Stimulated activated CD4-positive, alpha-beta T cell treated with anti-CD3 and anti-CD28 coated beads, Interleukin-15, amount 100 ng/mL, for 1 hour (primary cell): ENCODE measurements at places on chromosomes 2 and 18.
A peak's percentile ranks its signal among the peaks of the same experiment; 100 is the strongest.

DNA sequence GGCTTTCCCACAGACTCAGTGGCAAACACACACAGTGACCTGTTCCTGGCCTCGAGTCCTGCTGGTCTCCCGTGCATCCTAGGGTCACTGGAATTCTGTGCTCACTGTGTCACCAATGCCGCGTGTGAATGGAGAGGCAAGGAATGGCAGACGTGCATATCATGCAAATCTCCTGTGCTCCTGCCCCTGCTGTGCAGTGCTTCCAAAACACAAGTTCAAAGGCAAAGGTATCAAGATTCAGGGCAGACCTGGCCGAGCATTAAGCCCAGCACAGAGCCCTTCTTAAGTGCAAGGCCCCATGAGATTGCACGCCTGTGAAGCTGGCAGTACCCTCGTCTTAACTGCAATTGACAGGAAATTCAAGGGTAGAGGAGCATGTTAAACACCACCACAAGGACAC lies 129.1 kb downstream of the NDUFA10 start:
- DNase-seq, result no peak

GRCh38 chr2:159265171-159265576 lies 21.3 kb downstream of the WDSUB1 start:
- no peak for DNase-seq

DNA sequence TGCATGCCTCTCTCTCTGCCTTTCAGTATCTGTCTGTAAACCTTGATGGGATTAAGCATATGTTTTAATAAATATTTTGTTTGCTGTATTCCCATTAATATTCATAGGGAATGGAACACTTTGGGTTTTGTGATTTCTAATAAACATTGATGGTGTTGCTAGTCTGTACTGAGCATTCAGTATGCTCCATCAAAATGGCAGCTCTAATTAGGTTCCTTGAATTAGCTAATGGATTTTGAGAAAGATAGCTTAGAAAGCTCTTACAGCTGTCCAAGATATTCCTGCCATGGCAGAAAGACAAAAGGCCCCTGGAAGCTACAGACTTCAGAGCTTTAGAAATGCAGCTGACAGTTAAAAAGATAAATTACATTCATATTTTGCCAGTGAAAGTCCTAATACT lies 199.2 kb upstream of the NRP2 start:
- DNase-seq, result no peak

- DNase-seq, result no peak
These were observed 254.3 kb downstream of the SOX11 start for GRCh38 chr2:5946225-5947115.

DNA sequence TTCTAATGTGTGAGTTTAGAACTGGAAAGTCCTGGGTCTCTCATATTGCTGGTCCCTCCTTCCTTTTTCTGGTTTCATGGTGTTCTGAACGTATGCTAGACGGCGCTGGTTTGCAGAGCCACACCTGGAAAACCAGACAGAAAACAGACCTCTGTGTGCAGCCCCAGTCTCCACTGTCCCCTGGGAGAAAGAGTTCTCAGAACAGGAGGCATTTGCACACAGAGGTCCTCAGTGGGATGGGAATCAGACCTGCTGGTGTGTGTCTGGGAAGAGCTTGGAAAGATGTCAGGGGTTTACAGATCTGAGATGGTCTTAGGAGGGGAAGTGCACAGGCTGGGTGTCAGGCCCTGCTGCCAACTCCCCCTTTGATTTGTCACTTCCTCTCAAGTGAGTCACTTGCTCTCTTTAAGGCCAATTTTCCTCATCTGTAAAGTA lies 14.9 kb upstream of the MBP start:
- DNase-seq, result no peak

- DNase-seq, result no peak
These were observed 409.0 kb downstream of the LPIN1 start for GRCh38 chr2:12155303-12156051.

GRCh38 chr18:58579561-58580047 lies 49.3 kb downstream of the ALPK2 start:
- no peak for DNase-seq

DNA sequence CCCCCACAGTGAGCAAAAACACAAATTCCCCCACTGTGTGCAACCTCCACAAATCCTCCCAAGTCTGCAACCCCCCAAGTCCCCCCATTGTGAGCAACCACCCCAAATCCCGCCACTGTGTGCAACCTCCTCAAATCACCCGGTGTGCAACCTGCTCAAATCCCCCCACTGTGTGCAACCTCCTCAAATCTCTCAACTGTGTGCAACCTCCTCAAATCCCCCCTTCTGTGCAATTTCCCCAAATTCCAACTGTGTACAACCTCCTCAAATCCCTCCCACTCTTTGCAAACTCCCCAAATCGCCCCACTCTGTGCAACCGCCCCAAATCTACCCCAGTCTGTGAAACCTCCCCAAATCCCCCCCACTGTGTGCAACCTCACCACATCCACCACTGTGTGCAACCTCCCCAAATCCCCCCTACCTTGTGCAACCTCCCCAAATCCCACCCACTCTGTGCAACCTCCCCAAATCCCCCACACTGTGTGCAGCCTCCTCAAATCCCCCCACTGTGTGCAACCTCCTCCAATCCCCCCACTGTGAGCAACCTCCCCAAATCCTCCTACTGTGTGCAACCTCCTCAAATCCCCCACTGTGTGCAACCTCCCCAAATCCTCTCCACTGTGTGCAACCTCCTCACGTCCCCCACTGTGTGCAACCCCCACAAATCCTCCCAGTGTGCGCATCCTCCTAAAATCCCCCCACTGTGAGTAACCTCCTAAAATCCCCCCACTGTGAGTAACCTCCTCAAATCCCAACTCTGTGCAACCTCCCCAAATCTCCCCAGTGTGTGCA lies 115.2 kb downstream of the TPO start:
- DNase-seq, result no peak

- DNase-seq, result no peak
These were observed 570.7 kb downstream of the PLCL1 start for GRCh38 chr2:198375083-198375410.

DNA sequence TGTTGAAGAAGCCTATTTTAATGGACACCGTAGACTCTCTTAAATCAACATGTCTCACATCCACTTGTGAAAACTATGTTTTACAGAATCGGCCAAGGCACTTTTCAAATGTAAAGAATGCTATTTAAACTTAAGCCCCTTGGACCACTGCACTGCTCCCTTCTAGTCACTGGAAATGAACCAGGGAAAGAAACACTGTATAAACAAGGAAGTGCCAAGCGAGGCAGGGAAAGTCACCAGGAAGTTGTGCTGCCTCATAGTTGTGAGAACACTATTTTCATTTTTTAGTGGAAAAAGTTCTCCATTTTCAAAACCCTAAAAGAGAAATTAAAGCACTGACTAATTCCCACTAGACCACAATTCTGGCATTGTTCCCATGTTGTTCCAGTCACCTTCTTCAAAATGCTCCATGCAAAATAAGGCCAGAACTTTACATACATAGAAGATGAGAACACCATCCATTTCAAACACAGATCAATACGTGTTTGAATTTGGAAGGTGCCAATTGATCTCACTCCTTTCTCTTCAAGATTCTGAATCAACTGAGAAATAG lies 13.5 kb downstream of the CCDC141 start:
- no peak for DNase-seq

DNA sequence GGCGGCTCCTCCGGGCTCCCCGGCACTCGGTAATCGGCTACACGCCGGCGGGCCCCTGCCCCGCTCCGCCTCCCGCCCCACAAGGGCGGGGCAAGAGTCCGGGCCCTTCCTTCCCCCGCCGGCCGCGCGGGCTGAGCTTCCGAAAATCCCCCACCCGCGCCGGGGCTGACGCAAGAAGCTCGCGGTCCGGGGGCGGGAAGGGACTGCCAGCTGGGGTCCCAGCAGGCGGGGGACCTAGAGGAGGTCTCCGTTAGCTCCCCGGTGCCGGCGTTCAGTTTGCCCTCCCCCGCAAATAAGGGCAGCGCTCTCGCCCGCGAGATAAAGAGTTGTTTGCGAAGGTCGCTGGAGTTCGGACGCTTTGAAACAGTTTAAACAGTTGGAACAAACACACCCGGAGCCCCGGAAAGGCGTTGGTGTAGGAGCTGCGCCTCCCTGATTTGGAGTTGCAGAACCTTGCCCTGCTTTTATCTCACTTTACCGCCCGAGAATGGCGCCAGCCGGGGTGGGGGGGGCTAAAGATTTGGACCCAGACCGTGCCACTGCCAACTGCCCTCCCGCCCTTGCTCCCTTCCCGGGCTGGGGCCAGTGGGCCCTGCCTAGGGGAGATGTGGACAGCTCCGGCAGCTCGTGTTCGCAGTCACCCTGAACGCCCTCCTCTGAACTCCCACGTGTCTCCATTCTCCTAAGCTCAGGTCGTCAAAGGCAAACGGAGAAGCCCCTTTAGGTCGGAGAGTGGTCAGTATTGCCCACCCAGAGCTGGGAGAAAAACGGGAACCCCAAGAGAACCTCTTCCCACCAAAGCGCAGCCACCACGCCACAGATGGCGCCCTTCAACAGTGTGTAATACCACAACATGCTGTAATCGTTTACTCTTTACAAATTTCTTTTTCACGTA lies at the start of gene NFE2L2:
NFE2L2 (minus strand) TSS at position 35 of the 895 bp plus-strand sequence. CDS start 151 bp downstream, outside the sequence.
- DNase-seq, result peak; percentile 98

DNA sequence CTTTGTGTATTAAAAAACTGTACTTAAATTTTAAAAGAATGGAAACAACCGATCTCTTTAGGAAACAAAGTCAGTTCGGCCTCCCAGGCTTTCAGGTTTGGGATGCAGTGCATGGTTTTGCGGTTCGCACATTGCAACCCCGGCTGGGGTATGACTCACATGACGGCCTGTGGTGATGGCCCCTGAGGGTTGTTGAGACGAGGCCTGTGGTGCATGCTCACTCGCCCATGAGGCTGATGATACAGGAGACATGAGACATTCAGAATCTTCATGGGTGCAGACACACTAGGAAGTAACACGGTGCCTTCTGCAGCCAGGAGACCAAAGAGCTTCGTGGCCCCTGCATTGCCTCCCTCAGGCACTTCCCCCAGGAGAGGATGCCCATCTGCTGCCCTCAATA lies 724.6 kb upstream of the SALL3 start:
- DNase-seq, result no peak

GRCh38 chr18:79381811-79382311 lies 13.9 kb upstream of the NFATC1 start:
- DNase-seq, result no peak

GRCh38 chr2:124668161-124668560 lies 643.1 kb downstream of the CNTNAP5 start:
- no peak for DNase-seq

- no peak for DNase-seq
These were observed 2.5 kb upstream of the CNDP2 start for GRCh38 chr18:74493689-74494088.

- DNase-seq, result no peak
These were observed 14.1 kb downstream of the LTBP1 start for GRCh38 chr2:32960647-32961403.

GRCh38 chr2:47039489-47039870 lies 115.6 kb downstream of the STPG4 start:
- DNase-seq, result no peak

DNA sequence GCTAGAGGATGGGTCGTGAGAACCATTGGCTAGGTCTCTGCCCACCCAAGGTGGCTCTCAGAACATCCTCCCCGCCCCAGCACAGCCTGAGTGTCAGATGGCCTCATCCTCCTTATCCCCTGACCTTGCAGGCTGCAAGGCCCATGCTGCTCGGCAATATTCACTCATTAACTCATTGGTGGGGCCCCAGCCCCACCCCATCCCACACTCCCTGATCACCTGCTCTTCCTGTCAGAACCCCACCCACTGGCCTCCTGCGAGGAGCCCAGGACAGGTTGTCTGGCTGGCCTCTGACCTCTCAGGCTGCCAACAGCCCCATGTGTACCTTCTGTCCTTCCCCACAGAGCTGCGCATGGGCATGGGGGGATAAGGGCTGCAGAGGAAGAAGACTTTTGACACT lies 5.3 kb downstream of the ADCY3 start:
- DNase-seq, result no peak

- DNase-seq, result no peak
These were observed 73.1 kb upstream of the DSG1 start for GRCh38 chr18:31244771-31245394.

DNA sequence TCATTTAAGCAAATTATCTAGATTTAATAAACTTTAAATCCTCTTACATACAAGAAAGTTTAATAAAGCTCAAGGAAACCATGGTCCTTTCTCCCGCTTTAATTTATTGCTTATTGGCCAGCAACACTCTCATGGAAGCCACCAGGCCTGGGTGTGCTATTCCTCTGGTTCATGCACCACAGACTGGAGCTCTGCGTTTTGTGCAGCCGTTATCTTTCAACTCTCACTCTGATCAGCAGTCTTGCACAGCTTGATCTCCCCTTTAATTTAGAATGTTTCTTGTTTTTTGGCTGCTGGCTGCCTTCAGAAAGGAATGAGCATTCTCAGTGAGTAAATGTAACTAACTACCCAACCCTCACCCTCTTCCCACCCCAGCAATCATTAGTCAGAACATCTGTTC lies 318.7 kb downstream of the MEIS1 start:
- DNase-seq, result no peak

DNA sequence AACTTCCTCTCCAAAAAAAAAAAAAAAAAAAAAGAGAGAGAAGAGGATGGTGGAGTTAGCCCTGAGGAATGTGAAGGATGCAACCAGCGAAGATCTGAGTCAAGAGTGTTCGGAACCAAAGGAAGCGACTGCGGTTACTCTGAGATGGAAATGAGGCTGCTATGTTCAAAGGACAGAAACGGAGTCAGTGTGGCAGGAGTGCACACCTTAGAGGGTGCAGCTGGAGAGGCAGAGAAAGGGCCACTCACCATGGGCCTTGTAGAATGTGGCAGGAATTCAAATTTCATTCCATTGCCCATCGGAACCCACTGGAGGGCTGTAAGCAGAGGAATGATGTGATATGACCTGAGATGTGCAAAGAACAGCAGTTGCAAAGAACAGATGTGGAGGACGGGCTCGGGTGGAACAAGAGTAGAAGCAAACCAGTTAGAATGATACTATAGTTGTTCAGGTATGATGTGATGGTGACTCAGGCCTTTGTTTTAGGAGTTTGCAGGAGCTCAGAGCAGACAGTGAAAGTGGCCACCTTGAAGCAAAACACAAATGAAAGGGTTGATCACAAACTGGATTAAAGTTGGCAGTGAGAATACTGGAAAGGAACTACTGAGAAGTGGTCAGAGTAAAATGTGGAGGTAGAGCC lies 22.6 kb downstream of the ITGA6 start:
- no peak for DNase-seq

DNA sequence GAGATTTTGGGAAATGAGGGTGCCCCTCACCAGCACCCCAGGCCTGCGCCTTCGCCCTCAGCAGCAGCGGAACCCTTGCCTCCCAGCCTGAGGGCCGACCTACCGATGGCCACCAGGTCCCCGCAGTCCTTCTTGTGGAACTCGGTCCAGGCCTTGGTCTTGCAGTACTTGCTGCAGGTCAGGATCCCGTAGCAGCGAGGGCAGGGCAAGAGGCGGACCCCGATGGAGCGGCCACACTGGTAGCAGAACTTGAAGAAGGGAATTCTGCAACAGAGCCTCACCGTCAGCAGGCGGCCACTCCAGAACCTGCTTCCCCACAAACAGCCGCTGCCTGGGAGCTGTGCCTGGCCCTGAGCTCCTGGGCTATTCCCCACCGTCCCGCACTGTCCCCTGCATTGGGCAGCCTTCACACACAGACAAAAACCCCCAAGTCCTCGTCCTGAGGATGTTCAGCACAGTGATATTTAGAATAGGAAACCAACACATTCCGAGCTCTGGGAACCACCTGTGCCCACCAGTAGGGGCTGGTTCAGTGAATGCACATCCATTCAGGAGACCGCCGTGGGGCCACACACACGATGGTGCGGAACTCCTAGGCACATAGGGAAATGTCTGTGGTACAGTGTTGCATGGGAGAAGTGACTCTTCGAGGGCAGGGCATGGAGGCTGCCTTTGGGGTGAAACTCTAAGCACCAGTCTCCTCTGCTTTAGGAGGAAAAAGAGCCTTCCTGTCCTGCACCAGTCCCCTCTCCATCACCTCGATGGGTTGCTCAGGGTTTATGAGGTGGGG lies 45.6 kb downstream of the GPC1 start:
- no peak for DNase-seq

GRCh38 chr2:218876562-218877219 lies 4.0 kb upstream of the WNT10A start:
- DNase-seq, result peak; percentile 53
